ENCODE measurements at places on chromosomes 4 and X.
A peak's percentile ranks its signal among the peaks of the same experiment; 100 is the strongest.

DNA sequence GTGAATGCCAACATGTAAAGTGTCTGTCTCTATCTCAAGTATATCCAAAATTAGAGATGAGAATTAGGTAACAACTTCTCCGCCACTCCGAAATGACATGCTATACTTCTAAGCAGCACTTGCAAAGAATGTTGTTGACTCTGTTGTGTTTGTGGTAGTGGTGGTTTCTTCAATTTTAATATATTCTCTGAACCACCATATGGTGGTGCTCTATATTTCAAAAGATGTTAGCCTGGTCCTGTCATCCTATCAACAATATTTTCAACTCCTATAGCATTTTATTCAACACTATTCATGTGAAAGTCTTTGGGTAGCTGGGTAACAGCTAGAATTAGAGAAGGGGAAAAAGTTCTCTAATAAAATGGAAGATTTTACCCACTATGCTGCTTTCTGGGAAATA is 1622.8 kb upstream of the IGFBP7 start:
- DNase-seq: no peak

- no peak for DNase-seq
These were observed 48.8 kb upstream of the GALNT7 start for GRCh38 chr4:173119818-173120217.

DNA sequence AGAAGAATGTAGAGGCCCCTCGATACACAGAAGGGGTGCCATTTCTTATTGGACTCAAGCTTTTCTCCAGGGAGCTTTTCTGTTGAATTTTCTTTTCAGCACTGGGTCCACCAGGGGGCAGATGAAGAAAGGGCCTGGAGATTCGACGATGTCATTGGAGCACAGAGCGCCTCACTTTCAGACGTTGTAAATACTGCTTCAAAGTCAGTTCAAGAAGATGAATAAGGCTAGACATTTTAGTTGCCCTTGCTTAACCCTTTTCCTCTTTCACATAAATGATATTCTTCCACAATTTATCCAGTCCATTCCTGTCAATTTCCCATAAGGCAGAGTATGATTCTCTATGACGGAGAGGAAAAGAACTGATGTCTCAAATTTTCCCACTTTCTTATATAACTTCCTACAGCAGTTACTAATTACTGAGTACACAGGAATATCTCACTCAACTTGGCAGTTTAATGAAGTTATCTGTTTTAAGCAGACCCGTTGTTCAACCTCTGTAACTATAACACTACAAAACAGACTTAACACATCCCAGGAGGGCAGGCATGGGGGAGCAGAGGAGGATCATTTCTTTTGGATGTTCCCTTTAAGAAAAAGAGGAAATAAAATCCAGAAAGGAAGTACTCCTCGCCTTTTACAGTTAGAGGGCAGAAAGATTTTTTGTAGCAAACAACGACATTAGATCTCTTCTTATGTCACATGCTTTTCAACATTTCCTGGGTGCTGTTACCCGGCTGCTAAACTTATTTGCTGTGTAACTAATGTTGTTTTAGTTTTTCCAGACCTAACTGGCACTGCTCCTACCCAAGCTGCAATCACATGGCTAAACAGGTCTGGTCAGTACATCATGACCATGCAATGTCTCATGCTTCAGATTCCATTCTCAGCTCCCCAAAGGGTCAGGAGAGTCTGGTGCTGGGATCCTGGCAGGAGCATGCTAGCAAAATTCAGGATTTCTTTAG is 12.2 kb upstream of the CENPU start:
- peak; percentile 32 for DNase-seq

- no peak for DNase-seq
These were observed 369.6 kb upstream of the SLC7A11 start for GRCh38 chr4:138611721-138612120.

DNA sequence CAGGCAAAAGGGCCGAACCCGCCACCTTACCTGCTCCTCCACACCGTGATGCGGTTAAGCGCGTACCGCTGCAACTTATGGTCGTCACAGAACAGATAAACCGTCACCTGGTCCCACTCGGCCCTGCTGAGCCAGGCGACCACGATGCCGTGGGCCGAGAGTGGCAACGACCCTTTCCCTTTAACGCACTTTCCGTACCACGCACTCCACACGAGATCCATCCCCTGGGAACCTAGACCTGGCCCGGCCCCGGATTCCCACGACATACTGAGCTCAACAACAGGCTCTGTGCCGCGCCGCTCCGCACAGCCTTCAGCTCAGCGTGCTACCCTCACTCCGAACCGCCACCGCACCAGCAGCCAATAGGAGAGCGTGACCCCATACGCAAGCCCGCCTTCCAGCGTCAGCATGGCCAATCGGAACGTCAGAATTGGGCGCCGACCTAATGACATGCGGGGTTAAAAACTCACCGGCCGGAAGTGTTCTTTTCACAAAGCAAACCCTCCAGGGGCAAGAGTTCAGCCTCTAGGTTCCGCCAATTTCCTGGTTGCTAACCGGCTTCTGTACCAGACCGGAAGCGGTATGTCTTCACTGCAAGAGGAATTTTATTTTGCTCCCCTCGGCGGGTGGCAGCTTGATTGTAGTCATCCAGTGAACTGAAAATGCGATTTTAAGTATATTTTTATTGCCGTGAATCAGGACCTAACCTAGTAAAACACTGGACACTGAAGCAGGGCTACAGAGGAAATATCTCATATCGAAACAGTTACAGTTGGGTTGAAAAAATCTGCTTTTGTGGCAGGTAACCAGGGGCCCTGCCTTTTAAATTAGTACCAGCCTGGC is at the start of gene LAS1L:
LAS1L (minus strand) TSS at position 338 of the 843 bp plus-strand sequence; CDS start at position 266, 72 bp downstream.
- peak; percentile 80 for DNase-seq

DNA sequence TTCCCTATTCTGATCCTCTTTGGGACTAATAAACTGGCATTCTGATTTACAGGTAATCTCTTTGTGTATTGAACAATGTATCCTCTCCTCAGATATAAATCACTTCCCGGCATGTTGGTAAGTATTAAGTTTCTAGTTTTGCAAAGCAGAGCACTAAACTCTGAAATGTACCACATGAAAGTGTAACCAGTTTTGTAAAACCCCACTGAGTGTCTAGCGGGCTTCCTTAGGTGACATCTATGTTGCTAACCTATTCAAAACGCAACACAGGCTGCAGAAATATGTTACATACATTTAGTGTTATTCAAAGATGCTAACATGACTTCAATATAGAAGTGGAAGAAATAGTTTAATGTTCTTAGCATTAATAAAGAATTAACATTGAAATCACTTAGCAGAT is 25.2 kb downstream of the DNAJB14 start:
- no peak for DNase-seq

DNA sequence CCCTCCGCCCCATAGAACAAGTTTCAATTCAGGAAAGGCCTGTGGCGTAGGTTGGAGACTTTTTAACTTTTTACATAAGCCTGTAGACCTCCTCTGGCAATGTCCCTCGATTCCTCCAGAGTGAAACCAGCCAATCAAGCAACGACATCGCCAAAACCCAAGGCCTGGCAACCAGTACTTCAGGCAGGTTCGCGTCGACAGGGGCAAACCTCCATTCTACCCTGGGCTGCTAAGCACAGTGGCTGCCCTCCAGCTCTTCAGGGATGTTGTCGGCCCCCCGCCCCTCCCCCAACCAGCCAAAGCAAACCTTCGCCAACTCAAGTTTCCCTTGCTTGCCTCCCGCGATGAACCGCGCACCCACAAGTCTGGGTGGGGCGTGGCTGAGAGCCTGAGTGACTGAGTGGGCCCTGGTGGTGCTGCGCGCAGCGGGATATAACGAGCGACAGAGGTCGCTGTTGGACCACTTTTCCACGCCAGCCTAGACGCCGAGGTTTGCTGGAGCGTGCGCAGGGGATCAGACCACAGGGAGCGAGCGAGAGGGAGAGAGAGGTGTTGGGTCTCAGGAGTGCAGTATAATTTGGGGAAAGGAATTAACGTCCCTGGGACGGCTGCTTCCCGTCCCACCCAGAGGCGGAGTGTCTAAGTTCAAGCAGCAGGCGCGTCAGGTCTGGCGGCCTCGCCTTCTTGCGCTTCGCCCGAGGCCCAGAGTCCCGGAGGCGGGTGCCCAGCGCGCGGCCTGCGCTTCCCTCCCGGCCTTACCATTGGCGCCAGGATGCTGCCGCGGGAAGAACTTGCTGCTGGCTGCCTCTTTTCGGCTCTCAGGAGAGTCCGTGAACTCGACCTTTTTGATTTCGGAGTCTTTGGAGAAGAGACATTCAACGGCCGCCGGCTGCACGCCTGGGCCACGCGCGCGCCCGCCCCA is 9.0 kb upstream of the PITX2 start:
- peak; percentile 53 for DNase-seq

DNA sequence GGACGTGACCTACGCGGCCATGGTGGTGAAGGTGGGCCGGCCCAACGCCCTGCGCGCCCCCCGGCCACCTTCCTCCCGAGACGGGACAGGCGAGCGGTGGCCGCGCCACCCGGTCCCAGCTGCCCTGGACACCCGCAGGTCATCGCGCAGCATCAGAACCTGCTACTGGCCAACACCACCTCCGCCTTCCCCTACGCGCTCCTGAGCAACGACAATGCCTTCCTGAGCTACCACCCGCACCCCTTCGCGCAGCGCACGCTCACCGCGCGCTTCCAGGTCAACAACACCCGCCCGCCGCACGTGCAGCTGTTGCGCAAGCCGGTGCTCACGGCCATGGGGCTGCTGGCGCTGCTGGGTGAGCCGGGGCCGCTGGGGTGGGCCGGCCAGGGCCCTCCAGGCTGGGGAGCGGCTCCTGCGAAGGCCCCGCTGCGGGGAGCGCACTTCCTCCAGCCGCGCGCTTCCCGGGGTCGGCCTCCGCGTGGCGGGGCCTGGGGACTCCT is 9.0 kb upstream of the SLC26A1 start:
- no peak for DNase-seq

GRCh38 chrX:8429692-8430249 is 34.9 kb upstream of the VCX3B start:
- no peak for DNase-seq

DNA sequence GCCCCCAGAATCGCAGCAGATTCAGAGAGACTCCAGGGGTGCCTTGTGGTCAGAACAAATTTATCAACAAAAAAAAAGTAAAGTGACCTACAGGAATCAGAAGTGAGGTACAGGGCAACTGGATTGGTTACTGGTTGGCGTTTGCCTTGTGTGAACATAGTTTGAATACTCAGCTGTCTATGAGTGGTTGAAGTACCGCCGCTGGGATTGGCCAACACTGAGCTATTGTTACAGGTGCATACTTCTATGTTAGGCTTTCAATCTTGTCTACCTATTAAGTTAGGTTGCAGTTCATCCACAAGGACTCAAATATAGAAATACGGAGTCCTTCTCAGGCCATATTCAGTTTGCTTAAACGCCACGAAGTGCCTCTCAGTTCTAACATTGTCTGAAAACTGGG is 993.5 kb upstream of the PRKX start:
- DNase-seq: no peak

- no peak for DNase-seq
These were observed 71.8 kb downstream of the AFAP1 start for GRCh38 chr4:7867701-7868435.

GRCh38 chr4:189502841-189503435 is 437.7 kb upstream of the FRG1 start:
- no peak for DNase-seq

DNA sequence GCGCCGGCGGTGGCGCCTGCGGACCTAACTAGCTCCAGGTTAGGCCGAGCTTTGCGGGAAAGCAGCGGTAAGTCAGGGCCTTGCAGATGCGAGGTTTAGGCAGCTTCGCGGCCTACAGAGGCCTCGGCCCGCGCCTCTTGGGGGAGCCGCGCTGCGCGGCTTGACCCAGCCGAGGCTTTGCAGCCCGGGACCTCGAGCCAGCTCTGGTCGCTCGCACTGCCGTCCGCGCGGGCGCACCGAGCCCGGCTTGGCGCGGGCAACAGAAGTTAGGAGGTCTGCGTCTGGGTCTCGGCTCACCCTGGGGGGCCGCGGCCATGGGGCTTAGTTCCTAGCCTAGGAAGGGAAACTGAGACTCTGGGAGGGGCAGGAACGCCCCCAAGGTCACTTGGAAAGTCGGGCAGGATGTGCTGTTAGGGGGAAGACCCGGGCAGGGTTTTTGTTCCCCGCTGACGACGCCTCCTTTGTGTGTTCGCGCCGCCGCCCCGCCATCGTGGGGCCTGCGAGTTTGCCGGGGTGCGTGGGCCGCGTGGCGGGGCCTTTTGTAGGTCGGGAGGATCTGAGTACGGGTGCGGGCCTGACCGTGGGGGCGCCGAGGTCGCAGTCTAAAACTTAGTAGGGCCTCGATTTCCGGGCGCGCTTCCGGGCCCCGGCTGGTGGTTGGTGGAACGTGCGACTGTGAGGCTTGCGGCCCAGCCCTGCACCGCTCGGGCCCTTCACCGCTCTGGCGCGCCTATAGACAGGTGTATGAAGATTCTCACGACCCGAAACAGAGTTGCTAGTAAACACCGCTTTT is 482 bp downstream of the RNF4 start:
- DNase-seq: no peak

DNA sequence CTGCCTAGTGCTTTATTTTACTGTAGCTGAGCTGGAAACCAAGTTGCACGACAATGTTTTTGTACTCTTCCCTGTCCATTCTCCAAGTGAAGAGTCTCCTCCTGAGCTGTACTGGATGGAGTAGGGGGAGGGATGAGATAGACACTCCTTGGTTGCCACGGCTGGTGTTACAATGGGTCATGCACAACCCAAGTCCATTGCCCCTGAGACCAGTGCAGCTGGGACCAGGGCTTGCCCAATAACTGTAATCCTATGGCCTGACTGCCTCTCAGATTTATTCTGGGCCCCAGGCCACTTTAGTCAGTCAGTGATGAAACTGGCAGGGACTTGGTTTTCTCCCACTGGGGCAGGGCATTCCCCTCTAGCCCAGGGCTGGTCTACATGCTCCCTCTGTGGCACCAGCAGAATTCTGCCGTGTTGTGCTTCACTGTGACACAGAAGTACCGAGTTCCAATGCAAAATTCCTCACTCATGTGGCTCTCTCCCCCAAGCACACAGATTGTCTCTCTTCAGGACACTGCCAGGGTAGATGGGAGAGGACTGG is 203.3 kb upstream of the PCDH18 start:
- no peak for DNase-seq

GRCh38 chr4:180261346-180261745 is 1981.9 kb upstream of the TENM3 start:
- DNase-seq: no peak

DNA sequence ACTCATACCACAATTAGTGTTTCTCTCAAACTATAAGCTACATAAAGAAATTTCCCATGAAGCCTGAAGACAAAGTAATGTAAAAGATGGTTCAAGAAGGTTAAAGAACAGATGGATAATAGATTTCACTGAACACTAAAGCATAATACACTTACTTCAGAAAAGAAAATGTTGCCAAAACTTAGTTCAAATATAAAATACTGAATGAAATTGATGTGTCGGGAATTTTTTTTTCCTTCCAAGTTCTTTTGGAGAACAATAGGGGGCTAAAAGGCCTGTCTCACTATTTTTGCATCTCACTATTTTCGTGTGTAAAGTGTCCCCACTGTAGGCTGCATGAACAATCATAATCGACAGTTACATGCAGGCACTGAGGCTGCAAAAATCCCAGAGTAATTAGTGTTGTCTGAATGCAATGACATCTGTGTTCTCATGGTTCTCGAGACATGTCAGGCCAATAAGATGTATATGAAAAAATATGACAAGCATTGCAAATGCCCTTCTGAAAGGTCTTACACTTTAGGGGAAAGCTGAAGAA is 11.9 kb upstream of the MAB21L2 start:
- DNase-seq: no peak

- DNase-seq: no peak
These were observed 18.8 kb upstream of the GRSF1 start for GRCh38 chr4:70858454-70858853.
